ENCODE measurements at places on chromosomes 13 and 19.

DNA sequence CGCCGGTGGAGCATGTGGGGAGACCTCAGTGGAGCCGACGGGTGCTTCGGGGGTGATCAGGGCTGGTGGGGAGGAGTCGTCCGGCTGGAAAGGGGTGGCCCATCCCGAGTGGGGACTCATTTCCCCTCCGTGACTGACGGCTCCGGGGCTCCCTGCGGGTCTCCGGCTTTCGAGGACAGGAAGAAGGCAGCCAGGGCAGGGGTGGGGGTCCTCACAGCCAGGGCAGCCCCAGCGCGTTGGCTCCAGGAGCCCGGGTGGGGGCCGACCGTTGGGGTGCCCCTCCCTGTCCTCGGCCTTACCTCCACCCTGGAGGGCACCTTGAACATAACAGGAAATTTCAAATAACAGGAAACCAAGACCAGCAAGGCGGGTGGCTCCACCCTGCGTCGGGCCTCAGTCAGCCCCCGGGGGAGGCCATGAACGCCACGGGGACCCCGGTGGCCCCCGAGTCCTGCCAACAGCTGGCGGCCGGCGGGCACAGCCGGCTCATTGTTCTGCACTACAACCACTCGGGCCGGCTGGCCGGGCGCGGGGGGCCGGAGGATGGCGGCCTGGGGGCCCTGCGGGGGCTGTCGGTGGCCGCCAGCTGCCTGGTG is at the start of gene S1PR4:
Gene S1PR4 (plus strand): TSS at position 393 of the 596 bp plus-strand sequence. CDS start 24 bp downstream, at position 417.
- peak; percentile 42 for DNase-seq

GRCh38 chr13:32889986-32890565 is 126.1 kb upstream of the KL start:
- no peak for DNase-seq

DNA sequence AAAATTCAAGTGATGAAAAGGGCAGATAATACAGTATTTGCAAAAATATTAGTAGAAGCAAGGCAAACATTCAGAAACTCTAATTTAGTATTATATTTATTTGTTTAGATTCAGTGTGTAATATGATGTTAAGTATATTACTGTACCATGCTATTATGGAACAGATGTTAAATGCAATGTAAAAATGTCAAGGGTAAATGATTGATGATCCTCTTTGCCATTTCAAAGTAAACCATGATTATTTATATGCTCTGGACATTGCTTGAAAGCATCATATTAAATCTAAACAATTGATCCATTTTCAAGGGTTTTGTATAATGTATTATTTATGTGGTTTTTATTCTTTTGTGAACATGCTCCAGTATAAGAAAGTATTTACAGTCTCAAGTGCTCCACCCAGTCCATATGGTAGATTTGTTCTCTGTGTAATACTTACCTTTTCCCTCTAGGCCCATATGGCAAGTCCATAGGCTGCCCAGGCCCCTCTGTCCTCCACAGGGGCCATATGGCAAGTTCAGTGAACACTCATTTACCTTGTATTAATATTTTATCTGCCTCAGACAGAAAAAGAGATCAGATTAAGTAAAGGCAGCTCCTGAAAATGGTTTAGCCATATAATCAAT is 353.5 kb downstream of the DACH1 start:
- no peak for DNase-seq

DNA sequence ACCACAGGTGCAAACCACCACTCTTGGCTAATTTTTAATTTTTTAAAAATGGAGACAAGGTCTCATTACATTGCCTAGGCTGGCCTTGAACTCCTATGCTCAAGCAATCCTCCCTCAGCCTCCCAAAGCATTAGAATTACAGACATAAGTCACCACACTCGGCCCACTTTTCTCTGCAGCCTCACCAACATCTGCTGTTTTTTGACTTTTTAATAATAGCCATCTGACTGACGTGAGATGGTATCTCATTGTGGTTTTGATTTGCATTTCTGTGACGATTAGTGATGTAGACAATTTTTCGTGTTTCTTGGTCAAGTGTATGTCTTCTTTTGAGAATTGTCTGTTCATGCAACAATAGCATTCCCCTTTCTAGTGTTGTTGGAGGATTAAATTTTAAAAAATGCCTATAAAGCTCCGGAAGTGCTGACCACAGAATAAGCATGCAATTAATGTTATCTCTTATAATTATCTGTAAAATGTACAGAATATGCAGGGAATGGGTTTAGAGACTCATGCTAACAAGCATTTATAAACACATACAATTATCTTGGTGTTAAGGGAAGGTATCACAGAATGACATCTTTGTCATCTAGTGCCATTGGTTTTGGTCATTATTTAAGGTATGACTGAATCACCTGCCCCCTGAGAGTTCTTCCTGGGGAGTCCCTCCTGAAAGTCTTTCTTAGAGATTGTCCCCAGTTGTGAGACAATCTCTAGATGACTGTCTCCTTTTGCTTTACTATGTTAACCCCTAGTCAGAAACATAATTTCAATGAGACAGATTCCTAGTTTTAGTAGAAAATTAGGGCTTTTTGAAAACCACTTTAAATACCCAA is 118.5 kb upstream of the SERTM1 start:
- DNase-seq, result no peak

DNA sequence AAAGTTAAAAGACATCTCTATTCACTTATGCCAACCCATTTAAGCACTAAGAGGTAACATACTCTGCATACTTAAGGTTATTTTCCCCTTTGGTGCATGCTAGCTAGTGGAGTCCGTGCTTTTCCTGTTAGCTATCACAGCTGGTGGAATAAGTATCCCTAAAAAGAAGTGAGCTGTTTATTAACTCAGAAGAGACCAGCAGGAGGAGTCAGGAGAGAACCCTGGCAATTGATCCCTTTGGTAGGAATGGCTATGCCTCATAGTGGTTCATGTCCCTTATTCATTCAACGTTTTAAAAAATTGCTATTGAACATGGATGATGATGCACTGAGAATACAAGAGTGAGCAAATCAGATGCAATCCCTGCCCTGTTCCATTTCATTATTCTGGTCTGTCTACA is 12.4 kb upstream of the NEK5 start:
- no peak for DNase-seq

- DNase-seq, result no peak
These were observed 199.2 kb downstream of the DLEU7 start for GRCh38 chr13:50644081-50644871.

GRCh38 chr13:100221166-100221565 is 132.3 kb downstream of the PCCA start:
- no peak for DNase-seq

DNA sequence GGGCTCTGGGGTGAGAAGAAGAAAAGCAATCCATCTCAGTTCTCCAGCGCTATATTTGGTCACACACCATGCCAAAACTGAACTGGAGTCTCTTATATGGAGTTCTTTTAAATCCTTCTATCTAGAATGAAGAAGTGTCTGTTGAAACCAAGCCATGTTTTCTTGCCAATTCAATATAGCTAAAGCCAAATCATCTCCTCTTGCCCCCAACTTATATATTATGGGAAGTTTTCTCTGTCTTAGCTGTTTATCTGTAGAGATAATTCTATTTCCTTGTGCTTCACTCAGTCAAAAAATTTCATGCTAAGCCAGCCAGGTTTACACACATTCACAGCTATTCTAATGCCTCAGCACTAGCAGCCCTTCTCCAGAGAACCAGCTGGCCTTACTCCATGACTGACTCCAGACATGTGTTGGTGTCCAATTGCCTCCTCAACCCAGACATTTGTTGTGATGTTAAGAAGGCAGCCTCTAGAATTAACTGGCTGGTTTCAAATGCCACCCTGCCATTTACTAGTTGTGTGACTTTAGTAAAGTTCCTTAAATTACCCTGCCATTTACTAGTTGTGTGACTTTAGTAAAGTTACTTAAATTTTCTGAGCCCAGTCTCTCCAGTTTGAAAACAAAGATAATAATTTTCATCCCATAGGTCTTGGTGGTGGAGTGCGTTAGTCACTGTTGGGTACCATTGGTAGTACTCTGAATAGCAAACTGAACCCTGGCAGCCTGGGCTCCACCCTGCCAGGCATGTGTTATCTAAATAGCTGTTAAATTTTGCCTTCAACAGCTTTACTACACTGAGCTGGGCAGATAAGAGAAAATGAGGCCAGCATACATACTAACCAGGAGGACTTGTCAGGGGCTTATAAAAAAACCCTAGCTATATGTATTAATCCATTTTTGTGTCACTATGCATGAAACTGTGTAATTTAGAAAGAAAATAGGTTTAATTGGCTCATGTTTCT is 525.1 kb downstream of the LMO7 start:
- no peak for DNase-seq

- no peak for DNase-seq
These were observed 243.1 kb upstream of the NBEA start for GRCh38 chr13:34698945-34699344.

DNA sequence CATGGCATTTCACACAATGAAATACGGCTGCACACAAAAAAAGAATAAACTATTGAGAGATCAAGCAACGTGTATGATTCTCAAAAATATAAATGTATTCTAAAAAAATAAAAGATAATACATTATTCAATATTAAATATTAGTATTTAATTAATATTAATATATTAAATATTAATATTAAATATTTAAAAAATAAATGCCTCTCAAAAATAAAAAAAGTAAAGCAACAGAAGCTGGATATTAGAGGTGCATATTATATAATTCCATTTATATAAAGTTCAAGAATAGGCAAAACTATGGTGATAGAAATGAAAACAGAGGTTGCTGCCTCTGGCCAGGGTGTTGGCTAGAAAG is 57.1 kb downstream of the GADD45B start:
- DNase-seq, result no peak

DNA sequence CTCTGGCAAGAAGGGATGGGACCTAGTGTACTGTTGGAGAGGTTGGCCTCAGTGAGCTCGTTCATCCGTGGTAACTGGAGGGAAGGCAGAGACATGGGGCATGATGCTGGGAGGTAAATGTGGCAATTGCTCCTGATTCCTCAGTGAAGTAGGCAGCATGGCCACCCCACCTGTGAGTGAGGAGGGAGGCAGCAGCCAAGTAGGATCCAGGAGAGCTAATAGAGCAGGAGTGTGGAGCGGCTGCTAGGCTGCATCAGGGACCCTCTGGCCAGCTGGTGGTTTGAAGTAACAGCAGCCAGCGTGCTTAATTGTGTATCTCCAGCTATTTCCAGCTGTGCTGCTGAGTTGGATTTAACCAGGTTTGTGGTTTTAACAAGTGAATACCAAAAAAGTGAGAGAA is 24.7 kb downstream of the TM9SF2 start:
- DNase-seq, result no peak

- no peak for DNase-seq
These were observed 94.8 kb upstream of the SOX1 start for GRCh38 chr13:111971891-111972780.

- DNase-seq, result no peak
These were observed 2.1 kb downstream of the ANKRD27 start for GRCh38 chr19:32672841-32673240.

GRCh38 chr19:50328873-50329145 is 368 bp downstream of the KCNC3 start:
- no peak for DNase-seq

GRCh38 chr19:41799444-41800000 is 3.1 kb downstream of the CEACAM3 start:
- no peak for DNase-seq

DNA sequence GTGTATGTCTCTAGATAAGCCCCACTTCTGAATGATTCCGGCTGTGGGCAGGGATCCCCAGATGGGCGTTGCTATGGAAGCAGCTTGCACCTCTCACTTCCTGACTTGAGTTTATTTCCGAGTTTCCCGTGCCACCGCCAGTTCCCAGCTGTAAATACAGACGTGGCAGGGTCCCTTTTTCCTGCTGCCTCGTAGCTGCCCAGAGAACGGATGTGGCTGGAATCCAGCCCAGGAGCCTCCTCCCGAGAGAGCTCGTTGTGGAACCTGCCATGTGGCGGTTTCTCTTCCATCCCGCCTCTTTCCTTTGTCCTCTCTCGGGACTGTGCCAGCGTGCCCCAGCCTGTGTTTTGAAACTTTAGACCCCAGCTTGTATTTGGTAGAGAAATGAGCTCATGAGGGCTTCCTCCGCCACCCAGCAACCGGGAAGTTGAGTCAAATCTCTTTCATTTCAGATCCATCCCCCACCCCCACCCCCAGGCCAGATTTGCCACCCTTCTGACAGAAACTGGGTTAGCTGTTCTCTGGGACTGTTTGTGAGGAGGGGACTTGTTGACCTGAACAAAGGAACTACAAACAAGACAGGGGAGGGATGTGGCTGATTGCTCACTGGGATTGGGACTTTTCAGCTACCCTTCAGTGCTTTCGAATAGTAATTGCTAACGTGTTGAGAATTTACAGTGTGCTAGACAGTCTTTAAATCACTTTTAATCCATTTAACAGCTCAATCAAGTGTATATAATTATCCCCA is 96.6 kb downstream of the SIPA1L3 start:
- no peak for DNase-seq

DNA sequence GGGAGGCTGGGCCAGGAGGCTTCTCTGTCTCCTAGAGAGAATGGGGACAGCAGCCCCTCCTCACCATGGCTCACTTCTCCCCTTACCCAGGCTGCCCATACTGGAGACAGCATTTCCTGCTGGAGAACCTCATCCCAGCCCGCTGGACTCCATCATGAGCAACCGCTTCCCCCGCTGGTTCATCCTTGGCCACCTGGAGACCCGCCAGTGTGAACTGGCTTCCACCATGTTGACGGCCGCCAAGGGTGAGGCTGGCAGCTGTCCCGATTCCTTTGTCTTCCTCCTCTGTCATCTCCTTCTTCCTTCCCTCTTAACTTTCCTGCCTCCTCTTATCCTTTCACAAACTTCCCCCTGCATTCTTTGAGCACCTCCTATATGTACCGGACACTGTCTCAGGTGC is 28.0 kb downstream of the ZSWIM4 start:
- no peak for DNase-seq
